ENCODE measurements at places on chromosomes 12 and 14.

- DNase-seq = no peak
These were observed 75.5 kb upstream of the CPSF6 start for GRCh38 chr12:69163681-69164362.

DNA sequence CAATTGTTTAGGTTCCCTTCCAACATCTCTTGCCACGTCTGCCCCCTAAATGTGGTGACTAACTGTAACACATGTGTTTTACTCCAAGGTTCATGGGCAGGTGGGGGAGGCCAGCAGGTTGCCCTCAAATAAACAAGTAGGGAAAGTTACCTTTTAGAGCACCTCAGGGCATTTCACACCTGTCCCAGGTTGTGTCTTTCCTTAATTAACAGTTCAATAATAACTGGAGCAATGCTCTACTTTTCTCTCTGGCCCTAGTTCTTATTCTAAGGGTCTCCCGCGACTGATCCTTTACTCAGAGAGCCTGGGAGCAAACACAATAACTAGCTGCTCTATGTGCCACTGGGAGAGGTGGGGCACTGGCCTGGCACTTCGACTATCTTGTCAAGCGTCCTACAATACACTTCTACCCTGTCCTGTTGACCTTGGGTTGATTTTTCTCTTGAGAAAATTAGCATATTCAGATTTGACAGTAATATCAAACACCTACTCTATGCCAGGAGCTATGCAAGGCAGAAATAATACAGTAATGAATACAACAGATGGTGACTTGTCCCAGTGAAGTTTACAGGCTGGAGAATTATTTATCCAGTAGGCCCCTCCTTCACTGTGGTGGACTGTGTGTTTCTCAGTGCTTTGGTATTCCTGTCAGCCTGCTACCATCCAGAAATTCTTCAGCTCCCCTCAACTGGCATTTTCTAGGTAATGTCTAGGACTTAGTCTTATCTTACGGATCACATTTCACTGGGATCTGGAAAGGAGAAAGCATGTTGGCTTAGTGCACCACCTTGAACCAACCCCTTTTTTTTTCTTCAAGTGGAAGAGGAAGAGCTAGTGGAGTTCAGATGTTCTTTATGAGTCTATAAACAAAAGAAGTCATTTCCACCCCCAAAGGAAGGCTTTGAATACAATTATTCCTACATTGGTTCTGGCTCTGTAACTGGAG lies 202.6 kb downstream of the CRADD start:
- DNase-seq = no peak

DNA sequence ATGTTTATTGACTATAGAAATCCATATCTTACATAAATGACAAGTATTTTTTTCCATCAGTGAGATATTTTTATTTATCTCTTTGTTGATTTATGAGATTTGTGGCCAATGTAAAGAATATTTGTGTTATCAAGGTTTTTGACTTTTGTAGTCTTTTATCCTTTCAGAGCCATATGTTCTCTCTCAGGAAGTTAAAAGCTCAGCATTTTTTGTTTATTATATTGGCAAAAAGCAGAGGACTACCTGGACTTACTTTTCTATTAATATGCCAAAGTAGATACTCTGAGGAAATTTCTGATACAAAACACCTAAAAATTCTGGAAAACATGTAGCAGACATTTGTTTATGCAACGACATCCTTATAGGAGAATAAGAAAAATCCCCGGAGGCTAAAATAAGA lies 490.3 kb downstream of the SLC6A15 start:
- DNase-seq = no peak

- peak; percentile 20 for DNase-seq
These were observed 9.3 kb downstream of the CCDC196 start for GRCh38 chr14:66495218-66496098.

- no peak for DNase-seq
These were observed 4.4 kb downstream of the CCNB1IP1 start for GRCh38 chr14:20328705-20329104.

DNA sequence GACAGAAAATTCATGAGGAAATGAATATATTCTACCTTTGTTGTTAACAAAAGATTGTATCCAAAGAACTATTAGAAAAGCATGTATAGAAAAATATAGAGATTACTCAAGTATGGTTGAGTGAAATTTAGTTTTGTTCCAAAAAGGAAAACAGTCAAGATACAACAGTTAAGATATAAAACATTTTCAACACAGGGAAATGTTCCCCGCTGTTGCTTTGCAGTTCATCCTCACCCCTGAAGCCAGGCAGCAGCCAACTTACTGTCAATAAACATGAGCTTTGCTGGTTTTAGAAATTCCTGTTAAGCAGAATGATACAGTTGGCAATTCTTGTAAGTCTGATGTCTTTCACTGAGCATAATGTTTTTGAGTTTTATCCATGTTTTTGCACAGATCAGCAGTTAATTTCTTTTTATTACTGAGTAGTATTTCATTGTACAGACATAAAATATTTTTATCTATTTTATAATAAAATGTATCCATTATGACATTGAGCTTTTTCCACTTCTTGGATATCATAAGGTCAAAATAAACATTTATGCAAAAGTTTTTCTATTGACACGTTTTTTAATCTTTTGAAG lies 1.2 kb upstream of the CLEC2B start:
- no peak for DNase-seq

GRCh38 chr12:80190001-80190400 lies 90.7 kb downstream of the OTOGL start:
- no peak for DNase-seq

GRCh38 chr12:104930388-104931326 lies 27.4 kb downstream of the SLC41A2 start:
- no peak for DNase-seq
